Skeletal muscle cell (primary cell): ENCODE measurements at places on chromosomes 4 and X.

- DNase-seq: no peak
These were observed 4.3 kb upstream of the PNMA6E start for GRCh38 chrX:153405426-153405825.

GRCh38 chr4:155954939-155955338, 1.3 kb upstream of the CTSO start:
- no peak for DNase-seq

- DNase-seq: peak; percentile 80
These were observed 101.3 kb downstream of the PALLD start for GRCh38 chr4:168598191-168598590.

- no peak for DNase-seq
These were observed 85.4 kb downstream of the MAGEB10 start for GRCh38 chrX:27893211-27893610.

- no peak for DNase-seq
These were observed 51.2 kb upstream of the C1QTNF7 start for GRCh38 chr4:15376594-15376993.

- DNase-seq: peak; percentile 16
These were observed 12.8 kb upstream of the NSUN7 start for GRCh38 chr4:40736910-40737309.

GRCh38 chrX:35115205-35115604, 172.6 kb downstream of the FAM47B start:
- no peak for DNase-seq

DNA sequence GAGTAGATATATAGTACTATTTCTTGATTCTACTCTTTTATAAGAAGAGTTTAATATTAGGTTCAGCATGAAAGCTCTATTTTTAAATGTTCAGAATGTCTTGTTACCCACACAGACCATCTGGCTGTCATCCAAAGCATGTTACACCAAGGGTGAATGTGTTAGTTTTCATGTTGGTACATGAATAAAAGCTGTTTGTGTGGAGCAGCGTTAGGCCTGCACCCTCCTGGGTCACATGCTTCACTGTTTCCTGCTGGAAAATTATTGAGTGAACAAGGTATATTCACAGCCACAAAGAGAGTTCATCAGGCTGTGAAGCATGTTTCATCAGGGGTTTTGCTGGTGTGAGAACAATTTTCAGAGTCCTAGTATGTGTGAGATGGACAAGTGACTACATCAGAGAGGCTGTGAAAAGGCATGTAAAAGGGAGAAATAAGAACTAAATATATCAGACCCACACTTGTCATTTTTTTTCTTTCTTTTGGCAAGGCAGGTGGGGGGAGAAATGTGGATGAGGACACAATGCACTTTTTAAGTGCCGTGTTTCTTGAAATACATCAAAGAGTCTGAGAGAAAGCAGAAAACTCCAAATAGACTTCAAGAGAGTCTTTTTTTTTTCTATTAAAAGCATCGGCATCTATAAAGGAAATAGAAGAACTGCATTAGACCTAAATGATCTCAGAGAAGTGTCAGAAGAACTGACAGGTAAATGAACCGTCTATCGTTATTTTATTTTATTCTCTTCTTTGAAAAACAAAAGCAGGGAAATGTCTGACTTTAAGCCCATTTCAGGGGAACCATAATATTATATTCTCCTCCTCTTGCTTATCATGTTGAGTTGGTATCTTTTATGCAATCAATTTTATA, 2429.7 kb downstream of the PCDH7 start:
- no peak for DNase-seq

DNA sequence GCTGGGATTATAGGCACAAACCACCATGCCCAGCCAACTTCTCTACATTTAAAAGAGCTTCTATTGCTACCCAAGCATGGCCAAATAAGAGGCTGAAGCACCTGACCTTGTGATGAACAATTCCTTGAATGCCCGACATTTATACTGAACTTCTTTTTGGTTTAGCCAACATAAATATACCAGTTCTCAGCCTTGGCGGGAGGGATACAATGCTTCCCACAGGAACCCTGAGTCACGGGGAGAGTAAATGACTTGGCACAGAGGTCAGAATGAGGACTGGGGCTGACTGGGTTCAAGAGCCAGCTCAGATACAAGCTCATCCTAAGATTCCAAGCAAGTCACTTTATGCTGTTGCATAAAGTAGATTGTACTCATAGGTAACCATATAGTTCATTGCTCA, 6.1 kb downstream of the HOPX start:
- DNase-seq: no peak

- DNase-seq: no peak
These were observed 25.0 kb downstream of the AFF1 start for GRCh38 chr4:86959588-86960500.

DNA sequence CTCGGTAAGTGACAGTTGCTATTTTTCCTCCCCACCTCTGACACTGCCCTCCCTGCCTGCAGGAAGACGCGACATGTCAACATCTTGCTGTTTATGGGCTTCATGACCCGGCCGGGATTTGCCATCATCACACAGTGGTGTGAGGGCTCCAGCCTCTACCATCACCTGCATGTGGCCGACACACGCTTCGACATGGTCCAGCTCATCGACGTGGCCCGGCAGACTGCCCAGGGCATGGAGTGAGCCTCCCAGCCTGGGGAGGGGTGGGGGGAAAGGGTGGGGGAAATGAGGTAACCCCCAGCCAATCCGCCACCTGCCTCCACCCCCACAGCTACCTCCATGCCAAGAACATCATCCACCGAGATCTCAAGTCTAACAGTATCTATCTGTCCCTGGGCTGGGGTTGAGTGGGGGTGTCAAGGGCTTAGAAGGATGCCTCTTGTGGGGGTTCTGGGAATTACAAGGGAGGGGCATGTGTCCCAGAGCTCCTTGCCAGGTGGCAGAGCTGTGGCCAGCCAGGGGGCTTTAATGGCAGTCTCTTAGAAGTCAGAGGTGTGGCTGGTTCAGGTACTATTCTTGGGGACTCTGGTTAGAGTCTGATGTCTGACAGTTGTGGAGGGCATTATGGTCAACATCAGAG, 7.8 kb downstream of the ARAF start:
- no peak for DNase-seq

DNA sequence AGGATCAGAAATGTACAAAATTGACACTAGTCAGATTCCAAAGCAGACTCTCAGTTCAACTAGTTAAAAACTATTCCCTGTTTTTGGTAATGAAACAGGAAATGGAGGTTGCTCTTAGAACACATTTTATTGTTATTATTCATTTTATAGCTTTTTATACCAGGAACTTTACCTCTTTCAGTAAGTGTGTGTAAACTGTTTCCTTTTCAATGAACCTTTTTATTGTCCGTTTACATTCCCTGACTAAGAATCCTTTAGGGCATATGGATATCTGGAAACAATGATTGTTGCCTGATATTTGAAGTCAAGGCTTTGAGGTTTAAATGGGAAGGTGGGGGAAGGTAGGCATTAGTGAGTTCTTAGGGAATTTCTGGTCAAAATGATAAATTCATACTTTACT, 1511.4 kb downstream of the ADGRL3 start:
- DNase-seq: no peak

- no peak for DNase-seq
These were observed 178.4 kb downstream of the DHX15 start for GRCh38 chr4:24405926-24406325.
